Spinal cord (tissue), 10 donors: ENCODE measurements at places on chromosomes 12 and 14. TPM values are rescaled to one million over a fixed set of nuclear protein-coding genes. Genes with fewer than 3 reads are reported as not detected.

RNU4-1 gene
- total RNA-seq = under 0.01 TPM

TCL1B gene
- total RNA-seq = not detected

GALNT16 gene
- 20.4 TPM for total RNA-seq

C12orf54 gene
- 0.50 TPM for total RNA-seq

ZFHX2 gene
- total RNA-seq = 1.8 TPM

TPCN1 gene
- total RNA-seq = 25.1 TPM

ZFYVE26 gene
- total RNA-seq = 20.3 TPM

MANSC4 gene
- total RNA-seq = not detected

DNAH10 gene
- 6.9 TPM for total RNA-seq

KIF5A gene
- 101 TPM for total RNA-seq

MGST1 gene
- total RNA-seq = 15.1 TPM

FKBP11 gene
- total RNA-seq = 12.7 TPM

RAD51AP1 gene
- 13.2 TPM for total RNA-seq

INHBC gene
- total RNA-seq = not detected

GLT1D1 gene
- total RNA-seq = 6.2 TPM

NOS1 gene
- 7.0 TPM for total RNA-seq

TMEM63C gene
- total RNA-seq = 11.7 TPM

SOX5 gene
- total RNA-seq = 48.8 TPM

KLRC1 gene
- total RNA-seq = 0.99 TPM

SYNE3 gene
- total RNA-seq = 12.2 TPM

ZNF891 gene
- total RNA-seq = 7.5 TPM

NAP1L1 gene
- total RNA-seq = 301 TPM

RAD9B gene
- total RNA-seq = 1.2 TPM

FBLN5 gene
- 33.0 TPM for total RNA-seq

KRT75 gene
- 0.06 TPM for total RNA-seq

RIMBP2 gene
- 11.4 TPM for total RNA-seq

ART4 gene
- 1.2 TPM for total RNA-seq

CPNE8 gene
- 18.6 TPM for total RNA-seq

CLEC7A gene
- total RNA-seq = 4.7 TPM

OR6C75 gene
- not detected for total RNA-seq

MGP gene
- total RNA-seq = 326 TPM

SLCO1C1 gene
- 22.8 TPM for total RNA-seq

CCDC196 gene
- not detected for total RNA-seq

PROX2 gene
- total RNA-seq = 0.06 TPM

MYH6 gene
- total RNA-seq = 0.11 TPM

ATP6V1D gene
- total RNA-seq = 187 TPM

KCNA1 gene
- total RNA-seq = 1.9 TPM

SELPLG gene
- total RNA-seq = 9.1 TPM

TM9SF1 gene
- total RNA-seq = 62.9 TPM

ADCY6 gene
- total RNA-seq = 39.9 TPM

ANO2 gene
- 19.2 TPM for total RNA-seq

KRT83 gene
- total RNA-seq = not detected

LRRC10 gene
- total RNA-seq = not detected

IAPP gene
- total RNA-seq = not detected

NINJ2 gene
- total RNA-seq = 6.0 TPM

DTX1 gene
- 14.4 TPM for total RNA-seq

ARMH4 gene
- 39.8 TPM for total RNA-seq
